ENCODE measurements at places on chromosomes 1 and 21.

DNA sequence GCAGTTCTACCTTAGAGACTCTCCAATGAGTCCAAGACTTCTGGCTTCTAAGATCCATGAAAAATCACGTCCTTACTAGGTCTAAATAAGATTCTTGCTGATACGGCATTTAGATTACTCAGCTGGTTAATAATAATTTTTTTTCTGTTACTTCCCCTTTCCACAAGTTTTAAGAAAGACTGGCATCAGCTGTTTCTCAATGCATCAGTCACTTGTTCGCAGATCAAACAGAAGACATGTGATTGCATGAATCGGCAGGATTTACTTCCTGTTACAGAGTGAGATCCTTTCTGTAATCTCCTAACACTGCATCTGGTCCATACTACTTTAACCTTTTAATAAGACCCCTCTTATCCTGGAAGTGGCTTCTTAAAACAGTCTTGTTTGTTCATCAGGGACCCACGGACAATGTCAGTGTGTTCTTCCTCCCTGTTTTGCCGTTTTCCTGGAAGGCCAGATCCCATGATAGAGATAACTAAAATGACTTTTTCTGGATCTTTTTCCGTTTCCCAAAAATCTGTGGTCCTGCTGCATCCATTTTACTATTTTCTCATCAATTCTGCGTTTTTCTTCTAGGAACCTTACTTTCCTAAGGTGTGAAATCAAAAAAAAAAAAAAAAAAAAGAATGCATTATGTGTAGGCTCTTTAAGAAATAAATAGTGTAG, 6.1 kb downstream of the NPL start:
- peak; percentile 43 for DNase-seq

DNA sequence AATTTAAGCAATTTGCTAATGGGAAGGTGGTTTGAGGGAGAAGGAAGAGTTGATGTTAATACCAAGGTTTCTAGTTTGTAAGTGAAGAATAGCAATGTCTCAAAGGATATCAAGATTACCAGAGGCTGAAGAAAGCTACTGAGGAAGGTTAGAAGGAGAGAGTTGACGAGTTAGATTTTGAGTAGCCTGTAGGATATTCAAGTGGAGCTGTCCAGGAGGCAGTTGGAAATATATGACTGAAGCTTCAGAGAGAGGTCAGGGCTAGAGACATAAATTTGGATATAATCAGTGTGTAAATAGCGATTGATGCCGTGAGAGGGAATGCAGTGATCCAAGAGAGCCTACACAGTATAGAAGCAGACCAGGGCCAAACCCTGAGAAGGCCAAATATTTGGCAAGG, 48.4 kb downstream of the PBX1 start:
- no peak for DNase-seq

- DNase-seq: no peak
Measured at GRCh38 chr1:37098237-37098636, 63.9 kb upstream of the GRIK3 start.

DNA sequence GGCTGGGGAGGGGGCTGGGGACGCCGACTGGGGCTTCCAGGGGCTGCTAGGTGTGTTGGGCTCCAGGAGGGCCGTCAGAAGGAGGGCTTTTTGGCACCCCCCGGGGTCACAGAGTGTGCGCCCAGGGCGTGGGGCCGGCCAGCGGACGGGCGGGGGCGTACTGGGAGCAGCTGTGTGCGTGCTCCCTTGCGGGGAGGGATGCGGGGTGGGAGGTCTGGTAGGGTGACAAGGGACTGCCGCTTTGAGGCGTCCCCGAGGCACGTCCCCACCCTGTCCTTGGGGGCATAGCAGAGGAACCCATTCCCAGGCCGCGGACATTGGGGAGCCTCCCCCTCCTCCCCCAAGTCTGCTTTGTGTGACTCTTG, 1.1 kb downstream of the FOXO6 start:
- DNase-seq: no peak
